ENCODE measurements at places on chromosomes 3 and 15. TPM values are rescaled to one million over a fixed set of nuclear protein-coding genes. Genes with fewer than 3 reads are reported as not detected.

DNA sequence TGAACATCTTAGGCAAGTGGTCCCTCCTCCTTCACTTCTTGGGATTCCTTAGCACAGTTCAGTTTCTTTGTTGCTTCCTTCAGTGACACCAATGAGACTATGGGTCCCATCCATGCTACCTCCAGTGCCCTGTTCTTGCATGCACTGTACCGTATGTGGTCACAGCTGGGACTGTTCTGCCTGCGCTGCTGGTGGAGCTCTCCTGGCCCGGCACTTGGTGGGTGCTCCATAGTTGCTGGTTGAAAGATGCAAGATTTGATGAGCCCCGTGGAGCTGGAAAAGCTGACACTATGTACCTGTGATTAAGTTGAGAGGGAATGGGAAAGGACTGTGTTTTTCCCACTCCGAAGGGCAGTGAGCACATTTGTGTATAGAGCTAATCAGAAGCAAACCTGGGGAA lies 397.8 kb downstream of the LRTM1 start:
- DNase-seq, result no peak

DNA sequence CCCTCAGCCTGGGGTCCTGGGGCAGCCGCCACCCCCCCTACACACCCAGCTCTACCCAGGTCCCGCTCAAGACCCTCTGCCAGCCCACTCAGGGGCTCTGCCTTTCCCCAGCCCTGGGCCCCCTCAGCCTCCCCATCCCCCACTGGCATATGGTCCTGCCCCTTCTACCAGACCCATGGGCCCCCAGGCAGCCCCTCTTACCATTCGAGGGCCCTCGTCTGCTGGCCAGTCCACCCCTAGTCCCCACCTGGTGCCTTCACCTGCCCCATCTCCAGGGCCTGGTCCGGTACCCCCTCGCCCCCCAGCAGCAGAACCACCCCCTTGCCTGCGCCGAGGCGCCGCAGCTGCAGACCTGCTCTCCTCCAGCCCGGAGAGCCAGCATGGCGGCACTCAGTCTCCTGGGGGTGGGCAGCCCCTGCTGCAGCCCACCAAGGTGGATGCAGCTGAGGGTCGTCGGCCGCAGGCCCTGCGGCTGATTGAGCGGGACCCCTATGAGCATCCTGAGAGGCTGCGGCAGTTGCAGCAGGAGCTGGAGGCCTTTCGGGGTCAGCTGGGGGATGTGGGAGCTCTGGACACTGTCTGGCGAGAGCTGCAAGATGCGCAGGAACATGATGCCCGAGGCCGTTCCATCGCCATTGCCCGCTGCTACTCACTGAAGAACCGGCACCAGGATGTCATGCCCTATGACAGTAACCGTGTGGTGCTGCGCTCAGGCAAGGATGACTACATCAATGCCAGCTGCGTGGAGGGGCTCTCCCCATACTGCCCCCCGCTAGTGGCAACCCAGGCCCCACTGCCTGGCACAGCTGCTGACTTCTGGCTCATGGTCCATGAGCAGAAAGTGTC lies 30.2 kb downstream of the PTPN23 start:
- no peak for DNase-seq

GRCh38 chr3:142622405-142622804 lies 26.2 kb downstream of the PLS1 start:
- DNase-seq, result no peak

Gene RGMA
- polyA plus RNA-seq, result 10.8 TPM

Gene RTP1
- not detected for polyA plus RNA-seq

Gene BTLA
- polyA plus RNA-seq, result 0.09 TPM

DNA sequence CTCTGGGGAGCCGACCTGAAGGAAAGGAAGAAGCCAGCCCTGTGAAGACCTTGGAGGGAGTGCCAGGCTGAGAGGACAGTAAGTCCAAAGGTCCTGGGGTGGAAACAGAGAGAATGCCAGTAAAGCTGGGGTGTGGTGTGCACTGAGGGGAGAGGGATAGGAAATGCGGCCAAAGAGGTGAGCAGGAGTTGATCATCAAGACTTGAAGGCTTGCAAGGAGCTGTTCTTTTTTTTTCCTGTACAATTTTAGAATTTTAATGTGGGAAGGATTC lies 73.8 kb downstream of the SYNPR start:
- DNase-seq, result no peak

Gene TLR9
- polyA plus RNA-seq, result 0.05 TPM

GRCh38 chr3:183212565-183212964 lies 40.5 kb upstream of the B3GNT5 start:
- DNase-seq, result no peak

DNA sequence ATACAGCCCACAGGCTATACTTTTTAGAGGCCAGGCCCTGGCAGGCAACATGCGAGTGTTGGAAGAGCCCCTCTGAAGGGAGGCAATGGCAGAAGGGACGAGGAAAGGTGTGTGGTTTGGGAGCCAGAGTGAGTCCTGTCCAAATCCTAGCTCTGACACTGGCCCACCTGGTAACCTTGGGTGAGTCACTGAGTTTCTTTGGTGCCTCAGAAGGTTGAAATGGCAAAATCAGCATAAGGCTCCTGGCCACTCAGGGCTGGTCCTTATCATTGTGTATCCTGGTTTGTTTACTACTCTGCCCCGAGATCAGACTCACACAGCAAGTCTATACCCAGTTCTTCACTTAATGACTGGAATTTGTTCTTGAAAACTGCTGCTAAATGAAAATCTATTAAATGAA lies 71.4 kb upstream of the TLE3 start:
- DNase-seq, result no peak

DNA sequence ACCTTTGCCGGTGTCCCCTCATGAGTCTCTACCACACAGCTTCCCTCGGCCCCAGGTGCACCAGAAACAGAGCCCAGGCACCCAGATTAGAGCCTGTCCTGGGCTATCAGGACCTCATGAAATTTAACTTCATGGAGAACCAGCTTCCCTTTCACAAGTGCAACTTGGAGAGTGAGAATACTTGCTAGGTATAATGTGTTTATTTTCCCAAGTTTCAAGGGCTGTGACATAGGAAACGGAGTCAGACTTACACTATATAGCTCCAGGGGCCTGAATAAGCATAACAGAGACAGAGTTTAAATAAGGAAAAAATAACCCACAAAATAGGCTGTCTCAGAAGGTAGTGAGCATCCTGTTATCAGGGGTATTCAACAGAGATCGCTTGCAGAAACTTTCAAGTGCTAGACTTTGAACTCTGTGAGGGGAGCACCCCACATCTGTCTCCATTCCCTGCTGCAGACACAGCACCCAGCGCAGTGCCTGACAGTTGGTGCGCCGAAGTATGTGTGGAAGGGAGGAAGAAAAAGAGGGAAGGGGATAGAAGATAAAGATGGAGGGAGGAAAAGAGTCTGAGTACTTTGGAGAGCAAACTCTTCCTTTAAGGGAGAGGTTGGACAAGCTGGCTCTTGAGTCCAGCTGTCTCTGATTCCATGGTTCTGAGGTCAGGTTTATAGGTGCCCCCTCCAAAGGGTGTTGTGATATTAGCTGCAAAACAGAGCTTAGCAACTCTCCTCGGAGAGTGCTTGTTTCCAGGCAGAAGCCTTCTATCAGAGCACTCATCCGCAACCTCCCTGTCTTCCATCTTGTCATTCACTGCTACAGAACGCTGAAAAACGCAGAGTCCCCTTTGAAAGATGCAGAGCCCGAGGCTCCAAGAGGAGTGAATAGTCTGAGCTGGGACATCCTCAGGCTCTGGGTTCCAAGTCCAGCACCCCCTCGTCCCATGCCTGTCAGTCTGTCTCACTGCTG lies 84.8 kb downstream of the CPN2 start:
- DNase-seq, result no peak

DNA sequence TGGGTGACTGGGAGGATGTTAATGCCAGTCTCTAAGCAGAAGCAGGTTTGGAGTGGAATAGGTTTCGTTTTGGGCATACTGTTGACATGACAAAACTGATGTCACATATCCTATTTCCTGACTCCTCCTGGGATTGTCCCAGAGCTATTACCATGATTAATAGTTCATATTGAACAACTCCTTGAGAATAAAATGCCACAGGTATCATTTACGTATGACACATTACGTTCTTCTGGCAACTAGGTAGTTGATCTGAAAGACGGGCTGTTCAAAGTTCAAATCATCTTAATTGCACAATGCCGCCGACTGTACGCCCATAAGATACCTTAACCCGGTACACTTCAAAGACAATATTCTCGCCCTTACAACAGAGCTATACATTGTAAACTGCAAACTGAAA lies 1.4 kb upstream of the RAB5A start:
- no peak for DNase-seq

DNA sequence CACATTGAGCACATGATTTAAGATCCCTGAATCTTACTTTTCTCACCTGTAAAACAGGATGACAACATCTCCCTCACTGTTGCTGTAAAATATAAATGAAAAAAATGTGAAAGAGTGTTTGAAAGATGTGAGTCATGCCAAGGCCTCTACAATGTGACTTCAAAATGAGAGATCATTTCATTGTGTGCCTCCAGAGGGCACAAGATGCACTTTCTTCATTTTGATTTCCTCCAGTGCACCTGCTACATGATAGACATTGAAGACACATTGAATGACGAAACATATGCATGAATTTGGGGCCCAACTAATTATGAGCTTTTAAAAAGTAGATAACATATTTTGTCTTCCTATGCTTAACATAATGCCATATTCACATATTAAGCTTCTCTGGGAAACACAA lies 170.3 kb downstream of the MOBP start:
- DNase-seq, result no peak

DNA sequence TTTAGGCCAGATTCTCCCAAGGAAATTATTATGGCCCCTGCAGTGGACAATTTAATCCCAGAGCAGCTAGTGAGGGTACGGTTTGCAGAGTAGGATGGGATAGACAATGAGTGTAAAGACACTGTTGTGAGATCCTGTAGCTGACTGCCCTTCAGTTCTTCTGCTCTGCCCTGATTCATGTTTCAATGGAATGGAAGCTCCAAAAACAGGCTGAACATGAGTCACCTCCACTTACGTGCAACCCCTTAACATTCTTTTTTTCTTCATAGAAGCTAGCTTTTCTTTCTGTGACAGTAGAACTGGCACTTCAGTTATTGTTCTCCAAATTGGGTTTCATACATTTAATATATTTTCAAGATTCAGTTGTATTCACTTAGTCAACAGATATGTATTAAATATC lies 32.1 kb downstream of the CLDN18 start:
- DNase-seq, result no peak

- no peak for DNase-seq
Observed at GRCh38 chr3:131162516-131162915, 135.8 kb downstream of the NEK11 start.

GRCh38 chr3:100155128-100155527 lies 40.8 kb upstream of the FILIP1L start:
- DNase-seq, result no peak

GRCh38 chr15:58641660-58642059 lies 107.8 kb downstream of the ADAM10 start:
- DNase-seq, result no peak

- DNase-seq, result no peak
Observed at GRCh38 chr3:134751831-134752230, 43.2 kb upstream of the EPHB1 start.

GRCh38 chr3:143751643-143752178 lies 96.6 kb downstream of the SLC9A9 start:
- no peak for DNase-seq

Gene TUSC7
- polyA plus RNA-seq, result not detected

GRCh38 chr3:124601190-124601589 lies 129.1 kb upstream of the UMPS start:
- DNase-seq, result no peak

DNA sequence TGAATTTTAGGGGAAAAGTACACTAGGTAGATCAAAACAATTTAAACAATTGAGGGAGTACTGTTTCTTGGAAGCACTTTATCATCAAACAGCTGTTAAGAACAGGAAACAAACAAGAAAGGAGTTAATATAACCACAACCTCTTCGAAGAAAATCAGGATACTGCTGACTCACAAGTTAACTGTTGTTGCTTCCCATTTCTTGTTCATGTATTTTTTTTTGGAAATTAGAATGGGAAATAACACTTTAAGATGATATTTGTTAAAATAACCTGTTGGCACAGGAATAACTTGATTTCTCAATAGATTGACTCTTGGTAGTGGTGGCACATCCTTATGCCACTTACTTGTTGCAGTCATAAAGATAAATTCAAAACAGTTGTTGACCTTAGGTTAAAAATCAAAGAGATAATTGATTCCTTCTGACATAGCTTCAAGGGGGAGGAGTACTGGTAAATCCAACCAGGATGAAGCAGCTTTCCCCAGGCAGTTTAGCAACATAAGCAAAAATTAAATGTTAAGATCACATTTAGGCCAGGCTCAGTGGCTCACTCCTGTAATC lies 3.3 kb downstream of the BNIP2 start:
- no peak for DNase-seq

Gene UTS2B
- polyA plus RNA-seq, result 0.16 TPM

DNA sequence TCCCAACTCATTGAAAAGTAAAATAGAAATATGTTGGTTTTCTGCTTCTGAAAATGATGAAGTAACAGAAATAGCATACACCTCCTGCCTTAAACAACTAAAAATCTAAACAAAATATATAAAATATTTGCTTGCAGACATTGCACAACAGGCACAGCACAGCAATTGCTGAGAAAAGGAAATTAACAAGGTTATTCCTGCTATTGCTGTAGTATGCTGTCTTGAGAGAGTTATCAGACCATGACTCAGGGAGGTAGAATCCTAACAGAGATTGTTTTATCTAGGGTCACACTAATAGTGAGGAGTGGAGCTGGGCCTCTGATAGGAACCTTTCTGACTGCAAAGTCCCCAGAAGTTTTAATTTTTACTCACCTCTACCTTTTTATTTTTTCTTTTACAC lies 72.6 kb downstream of the ZBTB20 start:
- no peak for DNase-seq

DNA sequence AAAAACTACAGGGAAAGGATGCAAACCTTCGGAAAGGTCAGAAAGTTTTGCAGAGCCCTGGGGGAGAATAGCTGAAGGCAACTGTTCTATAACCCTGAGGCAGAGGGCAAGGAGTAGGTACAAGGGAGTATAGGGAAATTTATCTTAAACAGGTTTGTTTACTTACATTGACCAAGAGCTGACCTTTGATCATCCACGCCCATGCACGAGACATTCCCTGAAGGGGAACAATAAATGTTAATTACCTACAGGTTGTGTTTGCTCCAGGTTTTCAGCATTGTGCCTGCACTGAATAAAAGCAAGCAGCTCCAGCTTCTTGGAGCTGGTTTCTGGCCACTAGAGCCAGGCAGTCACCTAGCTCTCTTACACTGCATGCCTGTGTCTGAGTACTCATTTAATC lies 524.5 kb upstream of the TGFBR2 start:
- no peak for DNase-seq

Gene GHSR
- not detected for polyA plus RNA-seq

GRCh38 chr15:38530113-38530512 lies 34.5 kb downstream of the RASGRP1 start:
- no peak for DNase-seq

Gene TGM5
- 0.02 TPM for polyA plus RNA-seq

DNA sequence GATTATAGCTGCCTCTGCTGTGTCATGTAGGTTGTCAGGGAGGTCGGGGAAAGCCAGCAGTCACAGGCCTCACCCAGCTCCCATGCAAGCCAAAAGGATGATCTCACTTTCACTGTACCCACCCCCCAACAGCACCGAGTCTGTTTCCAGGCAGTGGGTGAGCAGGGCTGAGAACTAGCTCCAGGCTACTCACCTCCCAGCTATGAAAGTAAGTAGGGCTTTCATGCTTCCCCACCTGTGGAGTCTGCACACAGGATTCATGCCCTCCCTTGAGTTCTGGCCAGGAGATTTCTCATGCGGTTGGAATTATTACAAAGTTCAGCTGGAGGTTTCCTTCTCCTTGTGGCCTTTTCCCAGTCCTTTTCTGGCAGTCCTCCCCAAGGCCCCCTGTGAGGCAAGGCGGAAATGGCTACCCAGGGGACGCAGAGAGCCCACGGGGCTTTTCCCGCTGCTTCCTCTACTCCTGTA lies 356.2 kb downstream of the SV2B start:
- DNase-seq, result no peak
